ENCODE measurements at places on chromosomes 4 and X.

DNA sequence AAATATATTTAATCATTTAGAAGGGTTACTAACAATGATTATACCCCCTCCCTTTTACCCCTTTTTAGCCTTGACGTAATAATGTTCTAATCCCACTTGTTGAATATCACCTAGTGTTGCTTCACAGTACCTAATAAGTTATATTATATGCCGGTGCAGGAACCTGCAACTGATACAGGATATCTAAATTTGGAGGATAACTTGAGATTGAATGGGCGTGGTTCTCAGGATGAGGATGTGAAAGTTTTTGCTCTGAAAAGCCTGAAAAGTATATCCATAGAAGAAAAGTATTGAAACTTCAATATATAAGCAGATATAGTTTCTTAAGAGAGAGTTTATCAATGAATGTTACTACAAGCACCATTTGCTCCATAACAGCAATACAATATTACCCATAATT lies 59.8 kb downstream of the ZNF711 start:
- no peak for DNase-seq

GRCh38 chrX:101385795-101386541 lies at the start of gene BTK:
Gene BTK, minus strand, starts transcription at chrX:101386191. Its CDS starts 10,907 bp downstream, at chrX:101375284.
- DNase-seq = no peak

- no peak for DNase-seq
These were observed 239.1 kb downstream of the RASL11B start for GRCh38 chr4:53101191-53101581.

DNA sequence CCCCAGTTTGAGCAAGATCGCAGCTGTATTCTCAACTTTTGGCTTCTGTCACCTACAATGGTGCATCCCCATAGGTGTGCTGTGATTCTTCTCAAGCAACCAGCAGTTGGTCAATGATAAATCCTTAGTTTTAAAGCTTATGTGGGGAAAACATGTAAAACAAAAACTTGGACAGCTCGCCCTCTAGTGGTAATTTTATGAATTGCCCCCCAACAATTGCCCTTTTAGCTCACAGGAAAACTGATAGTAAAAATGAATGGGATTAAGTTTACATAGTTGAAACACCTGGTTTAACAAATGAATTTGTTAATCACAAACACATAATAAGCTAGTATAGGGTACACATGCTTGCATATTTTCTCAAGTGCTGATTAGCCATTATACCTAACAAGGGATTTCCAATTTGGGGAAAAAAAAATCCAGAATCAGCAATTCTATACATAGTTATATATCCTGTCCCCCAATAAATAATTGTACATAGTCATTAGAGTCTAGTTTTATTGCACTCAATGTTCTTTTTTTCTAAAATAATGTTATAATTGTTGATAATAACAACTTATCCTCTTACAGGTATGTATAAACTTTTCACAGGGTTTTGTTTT lies 30.1 kb downstream of the TEX13A start:
- peak; percentile 5 for DNase-seq

DNA sequence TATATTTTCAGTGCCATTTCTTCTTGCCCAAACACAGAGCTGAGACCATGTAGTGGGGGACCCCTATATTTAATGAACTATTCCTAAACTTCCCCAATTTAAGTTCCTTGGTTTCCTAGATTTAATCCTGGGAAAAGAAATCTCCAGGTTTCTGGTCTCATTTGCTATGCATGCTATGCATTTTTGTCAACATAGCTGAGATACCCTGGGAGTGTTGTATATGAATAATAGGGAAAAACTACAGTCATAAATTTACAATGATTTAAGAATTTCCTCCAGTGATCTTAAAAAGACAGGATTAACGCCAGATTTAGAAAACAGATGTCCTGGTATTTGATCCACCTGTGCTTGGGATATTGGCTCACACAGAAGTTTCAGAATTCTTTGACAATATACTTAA lies 136.8 kb upstream of the RAPGEF2 start:
- DNase-seq = no peak

DNA sequence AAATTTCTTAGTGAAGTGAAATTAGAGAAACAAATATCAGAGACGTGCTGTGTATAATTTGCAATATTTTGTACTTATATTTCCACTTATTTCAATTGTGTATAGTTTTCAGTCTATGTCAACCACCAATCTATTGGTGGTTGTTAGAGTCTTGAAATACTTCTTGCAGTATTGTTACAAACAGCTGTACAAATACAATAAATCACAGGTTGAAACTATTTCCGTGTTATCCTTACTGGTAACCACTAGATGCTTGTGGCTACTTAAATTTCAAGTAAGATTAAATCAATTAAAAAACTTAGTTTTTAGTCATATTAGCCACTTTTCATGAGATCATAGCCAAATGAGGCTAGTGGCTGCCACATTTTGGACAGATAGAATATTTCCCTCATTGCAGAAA lies 520.5 kb downstream of the GBA3 start:
- no peak for DNase-seq

- no peak for DNase-seq
These were observed 36.5 kb downstream of the FBXW7 start for GRCh38 chr4:152499344-152499743.

DNA sequence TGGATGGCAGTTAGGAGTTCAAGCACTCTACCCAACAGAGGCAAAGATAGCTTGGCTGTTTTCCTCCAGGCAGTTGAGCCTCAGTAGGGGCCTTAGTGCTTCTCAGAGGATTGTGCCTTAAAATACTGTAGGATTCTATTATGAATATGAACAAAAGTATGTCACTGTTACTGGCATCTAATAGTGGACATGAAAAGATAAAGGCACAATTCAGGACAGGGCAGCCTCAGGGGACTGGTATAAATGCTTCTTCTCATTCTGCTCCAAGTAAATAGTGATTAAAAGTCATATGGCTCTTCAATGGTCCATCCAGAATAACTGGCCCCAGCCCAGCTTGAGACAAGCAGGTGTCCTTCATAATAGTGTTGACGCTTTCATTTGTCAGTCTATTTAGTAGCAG lies 17.7 kb downstream of the COL4A6 start:
- DNase-seq = no peak

DNA sequence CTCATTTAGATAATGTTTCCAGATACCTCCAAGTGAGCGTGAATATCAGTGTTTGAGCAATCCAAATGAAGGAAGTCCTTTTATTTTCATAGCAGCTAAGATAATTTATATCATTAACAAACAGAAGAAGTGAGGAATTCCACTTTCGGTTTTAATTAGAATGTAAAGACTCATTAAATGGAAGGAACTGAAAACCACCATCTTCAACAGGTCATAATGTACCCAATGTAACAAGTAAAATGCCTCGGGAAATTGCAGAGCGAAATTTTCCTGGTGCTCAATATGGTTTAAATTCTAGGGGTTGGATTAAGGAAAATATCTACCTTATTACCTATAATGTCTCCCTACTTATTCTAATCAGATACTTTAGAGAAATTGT lies 33.9 kb upstream of the SLC9A7 start:
- DNase-seq = no peak

DNA sequence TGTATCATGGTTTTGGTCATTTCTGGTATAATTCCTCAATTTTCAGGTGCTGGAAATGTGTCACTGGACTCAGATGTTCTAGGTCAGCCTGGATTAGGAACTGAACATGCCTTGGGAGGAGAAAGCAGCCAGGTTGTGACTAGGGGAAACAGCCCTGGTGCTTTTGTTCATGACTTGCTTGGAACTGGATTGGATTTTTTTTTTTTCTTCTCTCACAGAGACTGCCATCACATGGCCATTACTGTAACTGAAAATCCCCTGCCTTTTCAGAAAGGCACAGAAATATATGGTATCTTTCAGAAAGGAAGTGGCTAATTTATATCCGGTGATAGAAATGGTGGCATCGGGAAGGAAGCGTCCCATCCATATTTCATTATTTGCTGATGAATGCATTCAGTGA lies 34.6 kb downstream of the SEPTIN11 start:
- DNase-seq = peak; percentile 46

DNA sequence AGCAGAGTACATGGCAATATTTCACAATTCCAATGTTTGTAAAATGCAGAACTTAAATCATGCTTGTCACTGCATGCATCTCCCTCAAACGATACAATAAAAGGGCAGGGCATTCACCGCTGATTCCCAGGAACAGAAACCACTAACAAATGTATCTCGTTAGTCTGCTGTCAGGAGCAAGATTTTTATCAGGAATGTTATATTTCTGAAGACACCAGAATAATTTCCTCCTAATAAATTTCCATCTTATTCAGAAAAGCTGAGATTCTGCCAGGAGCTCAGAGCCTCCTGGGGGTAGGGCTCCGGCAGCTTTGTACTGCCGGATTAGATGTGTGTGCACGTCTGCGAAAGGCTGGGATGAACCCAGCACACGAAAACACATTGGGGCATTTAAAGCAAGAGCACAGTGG lies 54.0 kb upstream of the LDB2 start:
- DNase-seq = no peak

GRCh38 chr4:163380703-163381102 lies 37.0 kb downstream of the NPY5R start:
- no peak for DNase-seq

- peak; percentile 68 for DNase-seq
These were observed 36.1 kb upstream of the IQSEC2 start for GRCh38 chrX:53317365-53318069.

GRCh38 chr4:114783215-114783595 lies 184.6 kb downstream of the UGT8 start:
- no peak for DNase-seq

- DNase-seq = no peak
These were observed 156.6 kb upstream of the FTHL17 start for GRCh38 chrX:31228415-31228832.

- no peak for DNase-seq
These were observed 28.3 kb upstream of the DYNLT3 start for GRCh38 chrX:37875675-37876074.

DNA sequence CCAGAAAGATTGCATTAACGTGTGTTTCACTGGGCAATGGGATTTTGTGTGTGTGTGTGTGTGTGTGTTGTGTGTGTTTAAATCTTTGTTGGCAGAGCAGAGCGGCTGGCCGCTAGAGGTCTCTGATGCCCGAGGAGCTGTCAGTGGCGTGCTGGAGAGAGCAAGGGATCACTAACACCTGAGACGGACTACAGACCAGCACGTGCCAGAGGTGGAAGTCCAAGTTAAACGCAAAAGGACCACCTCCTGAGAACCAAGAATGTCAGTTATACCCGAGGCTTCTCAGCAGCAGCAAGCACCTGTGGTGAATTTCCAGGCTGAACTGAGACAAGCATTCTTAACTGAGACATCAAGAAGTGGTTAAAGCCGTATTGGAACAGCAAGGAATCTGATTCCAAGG lies 9.0 kb upstream of the SLC25A14 start:
- DNase-seq = peak; percentile 28

GRCh38 chr4:81412946-81413495 lies 58.7 kb downstream of the RASGEF1B start:
- DNase-seq = no peak

GRCh38 chrX:50157545-50158135 lies 43.2 kb downstream of the AKAP4 start:
- no peak for DNase-seq

GRCh38 chr4:74152836-74153235 lies 5.1 kb upstream of the MTHFD2L start:
- no peak for DNase-seq

DNA sequence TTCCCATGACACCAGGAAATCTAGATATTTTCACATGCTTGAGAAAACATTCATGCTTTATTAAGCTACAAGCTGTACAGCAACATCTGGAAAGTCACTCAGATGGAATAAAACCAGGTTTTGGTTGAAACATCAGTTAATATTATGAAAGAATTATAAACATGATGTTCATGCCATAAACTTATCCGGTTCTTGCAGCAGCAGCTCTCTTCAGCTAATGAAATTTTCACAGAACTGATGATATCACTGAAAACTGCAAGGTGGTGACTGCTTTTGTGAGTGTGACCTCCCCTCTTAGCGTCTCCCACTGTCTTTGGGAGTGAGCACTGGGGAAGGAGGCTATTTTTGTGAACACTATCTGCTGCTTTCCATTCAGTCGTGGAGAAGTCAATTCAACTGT lies 56.9 kb downstream of the ARHGAP10 start:
- DNase-seq = no peak

- DNase-seq = no peak
These were observed 478.5 kb downstream of the INPP4B start for GRCh38 chr4:142367418-142368180.

GRCh38 chrX:21479695-21480270 lies 105.6 kb downstream of the CNKSR2 start:
- peak; percentile 44 for DNase-seq

DNA sequence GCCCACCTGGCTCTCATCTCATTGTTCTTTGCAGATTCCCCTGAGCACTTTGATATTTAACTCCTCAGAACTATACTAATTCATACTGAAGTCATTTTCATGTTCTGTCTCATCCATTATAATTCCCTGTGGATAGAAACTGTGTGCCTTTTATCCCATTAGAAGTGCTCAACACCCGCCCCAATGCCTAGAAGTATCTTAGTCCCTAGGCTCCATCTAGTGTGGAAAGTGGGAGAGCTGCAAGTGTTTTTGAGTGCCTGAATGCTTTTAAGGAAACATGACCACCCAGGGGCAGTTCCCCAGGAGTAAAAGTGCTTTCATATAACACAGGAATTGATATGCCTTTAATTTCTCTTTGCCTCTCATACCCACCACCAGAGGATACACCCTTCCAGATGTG lies 117.0 kb downstream of the CHRDL1 start:
- no peak for DNase-seq

GRCh38 chrX:55149242-55149641 lies 60.4 kb downstream of the PAGE2 start:
- DNase-seq = no peak

DNA sequence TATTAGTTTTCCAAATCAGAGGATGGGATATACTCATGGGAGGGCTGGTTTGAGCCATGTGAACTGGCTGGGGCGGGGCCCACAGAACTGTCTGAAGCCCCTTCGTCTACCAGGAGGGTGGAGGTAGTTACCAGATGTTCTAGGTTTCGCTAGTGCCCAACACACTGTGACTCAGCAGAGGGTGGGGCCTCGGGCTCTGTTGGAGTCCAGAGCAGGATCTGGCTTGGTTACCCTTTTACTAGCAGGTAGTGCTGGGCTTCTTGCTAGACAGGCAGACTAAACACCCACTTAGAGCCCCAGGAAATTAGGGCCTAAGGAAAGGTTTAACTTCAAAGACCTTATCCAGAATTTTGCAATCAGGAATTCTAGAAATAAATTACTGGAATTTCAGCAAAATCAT lies 56.2 kb upstream of the CHRDL1 start:
- DNase-seq = no peak

DNA sequence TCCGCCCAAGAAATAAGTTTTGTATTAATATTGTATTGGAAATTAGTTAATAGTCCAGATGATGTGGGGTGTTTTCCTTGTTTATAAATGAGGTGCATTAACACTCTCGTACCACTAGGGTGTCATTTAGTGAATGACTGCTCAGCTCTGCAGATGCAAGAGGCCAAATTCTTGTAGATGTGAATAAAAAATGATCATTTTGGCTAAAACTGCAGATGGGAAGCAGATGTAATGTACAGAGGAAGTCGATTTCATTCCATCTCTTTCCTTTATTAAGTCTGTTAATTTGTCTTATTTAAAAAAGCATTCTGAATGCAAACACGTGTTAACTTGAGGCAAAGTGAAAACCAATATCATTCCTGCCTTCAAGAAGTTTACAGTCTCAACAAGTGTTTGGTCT lies 108.1 kb downstream of the DHX15 start:
- peak; percentile 9 for DNase-seq

All from CD4-positive, alpha-beta T cell treated with Interleukin-2 at 100 ng/mL for 4 hours (primary cell).